ENCODE measurements at places on chromosomes 6 and 20.
A peak's percentile ranks its signal among the peaks of the same experiment; 100 is the strongest.

- H3K4me3 ChIP-seq, result no peak overlapping the region
- no peak overlapping the region for H3K27ac ChIP-seq
- DNase-seq, result no peak
- H3K27me3 ChIP-seq, result peaks cover 8% of the 10 kb centered on the region
These were observed 201.8 kb downstream of the TTLL2 start for GRCh38 chr6:167526465-167527368.

DNA sequence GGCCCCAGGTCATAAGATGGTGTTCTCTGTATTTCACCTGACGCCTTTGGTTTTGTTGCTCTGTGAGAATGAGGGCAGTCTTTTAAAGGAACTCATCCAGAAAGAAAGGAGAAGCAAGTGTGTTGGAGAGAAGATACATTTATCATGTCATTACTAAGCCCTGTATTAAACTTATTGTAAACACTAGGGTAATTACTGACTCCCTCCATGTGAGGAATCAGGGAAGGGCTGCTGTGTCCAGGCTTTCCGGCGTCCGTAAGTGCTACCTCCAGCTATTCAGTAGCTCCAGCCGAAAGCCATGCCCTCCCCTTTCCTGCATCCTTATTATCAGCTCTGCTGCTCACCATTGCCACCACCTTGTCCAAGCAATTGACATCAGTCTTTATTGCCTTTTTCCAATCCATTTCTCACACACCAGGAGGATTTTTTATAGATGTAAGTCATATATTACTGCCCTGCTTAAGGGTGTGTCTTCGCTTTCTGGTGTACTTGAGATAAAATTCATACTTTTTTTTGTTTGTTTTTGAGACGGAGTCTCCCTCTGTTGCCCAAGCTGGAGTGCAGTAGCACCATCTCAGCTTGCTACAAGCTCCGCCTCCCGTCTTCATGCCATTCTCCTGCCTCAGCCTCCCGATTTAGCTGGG is 94.7 kb downstream of the RPP40 start:
- no peaks in the 10 kb centered on the region for H3K27me3 ChIP-seq
- no peak for DNase-seq
- H3K4me1 ChIP-seq, result peaks cover 42% of the 10 kb centered on the region

DNA sequence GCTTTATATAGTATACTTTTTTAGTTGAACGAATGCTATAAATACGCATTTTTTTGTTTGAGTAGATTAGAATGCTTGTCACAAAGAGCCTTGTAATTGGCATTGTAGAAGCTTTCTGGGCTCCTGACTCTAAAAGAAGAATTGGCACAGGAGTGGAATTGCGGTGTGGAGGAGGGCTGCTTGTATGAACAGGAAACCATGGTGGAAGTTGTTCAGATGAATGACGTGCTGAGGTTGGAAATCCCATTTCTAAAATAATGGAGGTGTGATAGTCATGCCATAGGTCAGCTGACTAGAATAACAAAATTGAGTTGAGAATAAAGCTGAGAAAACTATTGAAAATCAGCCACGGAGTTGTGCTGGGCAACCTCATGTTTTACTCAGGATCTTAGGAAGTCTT is 174.9 kb downstream of the QKI start:
- no peak overlapping the region for H3K4me3 ChIP-seq
- H3K27ac ChIP-seq, result no peak overlapping the region
- H3K36me3 ChIP-seq, result peaks cover 2% of the 10 kb centered on the region
- H3K4me1 ChIP-seq, result peaks cover 7% of the 10 kb centered on the region
- no peak for DNase-seq

DNA sequence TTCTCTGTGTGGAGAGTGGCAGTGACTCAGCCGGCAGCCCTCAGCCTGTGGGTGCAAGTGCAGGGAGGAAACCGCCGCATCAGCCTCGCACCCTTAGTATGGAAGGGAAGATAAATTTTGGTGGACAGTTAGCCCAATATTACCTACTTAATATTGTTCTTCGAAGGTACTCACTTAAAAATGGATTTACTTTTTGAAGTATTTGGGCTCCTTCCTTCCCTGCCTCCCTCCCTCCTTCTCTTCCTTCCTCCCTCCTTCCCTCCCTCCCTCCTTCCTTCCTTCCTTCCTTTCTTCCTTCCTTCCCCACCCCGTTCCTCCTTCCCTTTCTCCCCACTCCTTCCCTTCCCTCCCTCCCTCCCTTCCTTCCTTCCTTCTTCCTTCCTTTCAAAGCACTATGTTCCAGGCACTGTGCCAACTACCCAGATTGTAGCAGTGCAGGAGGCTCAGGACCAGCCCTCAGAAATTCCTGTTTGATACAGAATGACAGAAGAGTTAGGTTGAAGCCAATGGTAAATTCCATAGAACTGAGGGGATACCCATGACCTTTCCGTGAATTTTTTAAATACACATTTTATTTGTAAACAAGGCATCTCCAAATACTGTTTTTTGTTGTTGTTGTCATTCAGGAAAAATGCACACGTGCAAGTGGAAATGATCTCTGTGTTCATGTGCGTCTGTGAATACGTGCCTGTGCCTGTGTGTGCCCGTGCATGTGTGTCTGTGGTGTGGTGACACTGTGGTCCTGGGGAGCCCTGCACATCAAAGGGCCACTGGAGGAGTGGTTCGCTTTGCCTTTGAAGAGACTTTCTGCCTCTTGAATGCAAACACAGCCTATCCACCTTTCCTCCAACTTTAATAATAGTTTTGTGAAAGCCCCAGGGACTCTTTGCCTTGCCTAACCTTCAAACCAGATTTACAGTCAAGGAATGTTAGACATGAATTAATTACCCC is 141.7 kb downstream of the EDN3 start:
- H3K4me1 ChIP-seq, result no peaks in the 10 kb centered on the region
- H3K27ac ChIP-seq, result no peak overlapping the region
- H3K27me3 ChIP-seq, result peaks cover 40% of the 10 kb centered on the region
- H3K4me3 ChIP-seq, result no peak overlapping the region

DNA sequence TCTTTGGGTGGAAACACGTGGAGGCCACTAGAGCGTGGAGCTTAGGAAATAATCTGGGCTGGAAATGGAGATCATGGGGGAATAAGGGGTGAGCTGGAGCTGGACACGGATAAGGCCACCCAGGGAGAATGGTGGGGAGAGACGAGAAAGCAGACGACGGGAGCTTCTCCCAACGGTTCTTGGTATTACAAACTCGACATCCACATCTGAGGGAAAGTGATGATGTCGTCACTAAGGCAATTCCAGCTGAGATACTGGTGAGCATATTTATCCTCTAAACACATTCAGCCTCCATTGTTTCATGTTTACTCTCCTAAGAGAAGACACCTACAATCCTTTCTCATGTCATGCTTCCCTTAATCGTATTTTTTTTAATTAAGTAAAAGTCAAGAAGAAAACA is 50.2 kb upstream of the SNX9 start:
- no peak for DNase-seq
- no peak overlapping the region for H3K4me3 ChIP-seq
- H3K4me1 ChIP-seq, result peaks cover 51% of the 10 kb centered on the region
- H3K27ac ChIP-seq, result no peak overlapping the region

GRCh38 chr6:66556936-66557335 is 849.9 kb upstream of the EYS start:
- H3K27ac ChIP-seq, result no peak overlapping the region
- H3K4me3 ChIP-seq, result no peak overlapping the region
- no peaks in the 10 kb centered on the region for H3K27me3 ChIP-seq

DNA sequence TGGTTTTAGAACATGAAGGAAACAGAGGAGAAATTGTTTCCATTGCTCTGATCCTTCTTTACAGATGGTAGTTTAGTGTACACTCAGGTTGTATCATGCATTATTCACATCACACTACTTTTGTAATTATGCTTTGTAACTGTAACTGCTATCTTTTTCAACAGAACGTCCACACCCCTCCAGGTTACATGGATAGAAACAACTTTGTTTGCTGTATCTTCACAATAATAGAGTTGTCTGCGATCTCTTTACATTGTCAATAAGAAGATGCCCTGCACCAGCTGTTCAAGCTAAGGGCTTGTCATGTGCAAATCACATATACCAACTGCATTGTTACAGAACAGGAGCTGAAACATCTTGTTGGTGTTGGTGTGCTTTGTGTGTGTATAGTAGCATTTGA is 67.9 kb upstream of the MAP7 start:
- no peak for DNase-seq
- no peak overlapping the region for H3K4me3 ChIP-seq
- H3K27me3 ChIP-seq, result no peaks in the 10 kb centered on the region
- H3K36me3 ChIP-seq, result peaks cover 4% of the 10 kb centered on the region

- no peak for DNase-seq
- H3K36me3 ChIP-seq, result no peaks in the 10 kb centered on the region
- no peak overlapping the region for H3K4me3 ChIP-seq
These were observed 1139.2 kb upstream of the GJE1 start for GRCh38 chr6:140993515-140993914.

DNA sequence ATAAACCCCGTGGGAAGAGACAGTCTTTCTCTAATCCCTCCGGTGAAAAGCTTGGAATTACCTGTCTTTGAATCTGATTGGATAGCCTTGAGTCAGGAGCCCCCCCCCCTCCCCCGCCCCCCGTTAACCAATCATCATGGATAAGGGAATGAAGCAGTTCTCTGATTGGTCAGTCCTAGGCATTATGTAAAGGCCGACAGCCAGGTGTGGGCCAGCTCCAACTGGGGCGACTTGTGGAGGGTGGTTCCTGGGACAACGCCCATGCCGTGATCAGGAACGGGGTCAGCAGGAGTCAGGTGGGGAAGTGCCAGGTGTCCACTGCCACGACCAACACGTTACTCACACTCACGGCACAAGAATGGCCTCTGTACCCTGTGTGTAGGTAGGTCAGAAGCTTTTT is 406.8 kb upstream of the SULF2 start:
- H3K4me1 ChIP-seq, result no peaks in the 10 kb centered on the region
- DNase-seq, result no peak
- H3K27me3 ChIP-seq, result no peaks in the 10 kb centered on the region
- no peak overlapping the region for H3K4me3 ChIP-seq
- no peak overlapping the region for H3K27ac ChIP-seq

GRCh38 chr20:48094196-48094749 is 309.0 kb upstream of the SULF2 start:
- no peak overlapping the region for H3K4me3 ChIP-seq
- H3K27me3 ChIP-seq, result peaks cover 14% of the 10 kb centered on the region
- no peak overlapping the region for H3K27ac ChIP-seq

- peaks cover 39% of the 10 kb centered on the region for H3K36me3 ChIP-seq
- peaks cover 57% of the 10 kb centered on the region for H3K4me1 ChIP-seq
- DNase-seq, result no peak
- H3K4me3 ChIP-seq, result no peak overlapping the region
These were observed 14.1 kb downstream of the CPNE1 start for GRCh38 chr20:35650632-35651031.

DNA sequence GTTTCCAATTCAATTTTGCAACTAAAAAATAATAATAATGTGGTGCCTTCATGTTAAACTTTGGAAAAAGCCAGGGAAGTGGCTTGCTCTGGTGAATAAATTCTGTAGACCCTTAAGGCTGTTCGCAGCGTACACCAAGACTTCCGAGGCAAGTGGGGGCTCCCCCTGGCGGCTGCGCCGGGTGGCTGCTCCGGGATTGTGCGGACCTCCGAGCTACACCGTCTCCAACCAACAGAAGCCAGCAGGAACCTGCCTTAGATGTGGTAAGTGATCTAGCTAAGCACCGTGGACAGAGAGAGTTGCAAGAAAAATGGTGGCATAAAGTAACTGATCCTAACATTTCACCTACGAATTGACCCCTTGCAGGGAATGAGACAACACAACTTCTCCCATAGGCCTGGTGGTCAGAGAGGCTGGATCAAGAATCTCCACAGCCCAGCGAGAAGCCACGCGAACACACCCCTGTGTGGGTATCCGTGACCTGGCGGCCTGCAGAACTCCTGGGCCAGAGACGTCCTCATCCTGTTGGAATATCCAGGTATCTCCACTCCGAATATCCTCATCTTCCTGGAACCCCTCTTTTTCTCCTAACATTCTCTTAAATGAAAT is 69.6 kb downstream of the TBXT start:
- no peak overlapping the region for H3K27ac ChIP-seq
- no peaks in the 10 kb centered on the region for H3K4me1 ChIP-seq
- H3K4me3 ChIP-seq, result peak overlapping the region; percentile 7
- H3K36me3 ChIP-seq, result no peaks in the 10 kb centered on the region
- peak; percentile 79 for DNase-seq
- peaks cover 47% of the 10 kb centered on the region for H3K27me3 ChIP-seq

- H3K27me3 ChIP-seq, result no peaks in the 10 kb centered on the region
- DNase-seq, result no peak
- H3K27ac ChIP-seq, result no peak overlapping the region
- peaks cover 19% of the 10 kb centered on the region for H3K4me1 ChIP-seq
These were observed 207.5 kb upstream of the CST7 start for GRCh38 chr20:24741493-24742072.

DNA sequence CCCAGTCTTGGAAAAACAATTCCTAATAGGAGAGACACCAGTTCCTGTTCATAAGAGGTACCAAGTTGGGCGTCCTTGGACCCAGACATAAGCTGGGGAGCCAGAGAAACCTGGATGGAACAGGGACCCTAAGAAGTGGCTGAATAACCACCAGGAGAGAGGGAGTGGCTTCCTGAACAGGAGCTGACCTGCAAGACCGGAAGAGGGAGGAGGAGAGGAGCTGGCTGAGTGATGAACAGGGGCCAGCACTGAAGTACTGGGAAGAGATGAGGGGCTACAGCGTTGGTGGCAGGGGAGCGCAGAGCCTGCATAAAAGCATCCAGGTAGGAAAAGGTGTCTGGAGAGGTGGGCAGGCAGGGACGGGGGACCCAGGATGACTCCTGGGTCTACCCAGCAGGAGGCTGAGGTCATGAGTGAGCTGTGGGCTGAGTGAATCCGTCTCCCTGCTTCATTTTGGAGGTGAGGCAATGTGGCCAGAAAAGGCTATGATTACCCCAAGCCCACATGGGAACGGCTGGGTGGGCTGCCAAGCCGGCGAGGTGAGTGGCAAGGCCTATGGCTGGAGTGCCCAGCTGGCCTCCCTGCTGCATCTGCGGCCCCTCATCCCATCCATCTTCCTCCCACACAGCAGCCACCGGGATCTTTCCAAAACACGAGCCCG is 34.4 kb upstream of the ZFAND3 start:
- H3K27me3 ChIP-seq, result peaks cover 35% of the 10 kb centered on the region
- H3K4me1 ChIP-seq, result peaks cover 12% of the 10 kb centered on the region
- no peak overlapping the region for H3K4me3 ChIP-seq
- no peak for DNase-seq
- no peaks in the 10 kb centered on the region for H3K36me3 ChIP-seq
- H3K27ac ChIP-seq, result no peak overlapping the region

- no peak overlapping the region for H3K4me3 ChIP-seq
- no peak overlapping the region for H3K27ac ChIP-seq
- DNase-seq, result no peak
- H3K36me3 ChIP-seq, result no peaks in the 10 kb centered on the region
- H3K27me3 ChIP-seq, result no peaks in the 10 kb centered on the region
These were observed 19.2 kb downstream of the SPTLC3 start for GRCh38 chr20:13028001-13028400.
